Progenitor cell of endocrine pancreas (in vitro differentiated cells): ENCODE measurements at places on chromosomes 6 and 20. TPM values are rescaled to one million over a fixed set of nuclear protein-coding genes. Genes with fewer than 3 reads are reported as not detected.

GRCh38 chr6:32472781-32473375 is 33.2 kb downstream of the HLA-DRA start:
- H3K27me3 ChIP-seq = no peaks in the 10 kb centered on the region
- H3K4me1 ChIP-seq = no peaks in the 10 kb centered on the region
- no peak overlapping the region for H3K4me3 ChIP-seq
- DNase-seq = no peak
- H3K27ac ChIP-seq = no peak overlapping the region

GRCh38 chr6:22966691-22967422 is 397.5 kb downstream of the HDGFL1 start:
- H3K4me3 ChIP-seq = no peak overlapping the region
- no peak for DNase-seq
- H3K36me3 ChIP-seq = no peaks in the 10 kb centered on the region
- peaks cover 11% of the 10 kb centered on the region for H3K4me1 ChIP-seq

GRCh38 chr6:56480246-56480645 is 162.4 kb downstream of the DST start:
- DNase-seq = no peak
- no peak overlapping the region for H3K4me3 ChIP-seq
- H3K27ac ChIP-seq = no peak overlapping the region
- H3K36me3 ChIP-seq = peaks cover 47% of the 10 kb centered on the region
- peaks cover 11% of the 10 kb centered on the region for H3K4me1 ChIP-seq

GRCh38 chr20:44901974-44902373 is 7.9 kb upstream of the PABPC1L start:
- H3K27me3 ChIP-seq = no peaks in the 10 kb centered on the region
- no peaks in the 10 kb centered on the region for H3K4me1 ChIP-seq
- no peak for DNase-seq
- no peak overlapping the region for H3K27ac ChIP-seq
- no peak overlapping the region for H3K4me3 ChIP-seq

DNA sequence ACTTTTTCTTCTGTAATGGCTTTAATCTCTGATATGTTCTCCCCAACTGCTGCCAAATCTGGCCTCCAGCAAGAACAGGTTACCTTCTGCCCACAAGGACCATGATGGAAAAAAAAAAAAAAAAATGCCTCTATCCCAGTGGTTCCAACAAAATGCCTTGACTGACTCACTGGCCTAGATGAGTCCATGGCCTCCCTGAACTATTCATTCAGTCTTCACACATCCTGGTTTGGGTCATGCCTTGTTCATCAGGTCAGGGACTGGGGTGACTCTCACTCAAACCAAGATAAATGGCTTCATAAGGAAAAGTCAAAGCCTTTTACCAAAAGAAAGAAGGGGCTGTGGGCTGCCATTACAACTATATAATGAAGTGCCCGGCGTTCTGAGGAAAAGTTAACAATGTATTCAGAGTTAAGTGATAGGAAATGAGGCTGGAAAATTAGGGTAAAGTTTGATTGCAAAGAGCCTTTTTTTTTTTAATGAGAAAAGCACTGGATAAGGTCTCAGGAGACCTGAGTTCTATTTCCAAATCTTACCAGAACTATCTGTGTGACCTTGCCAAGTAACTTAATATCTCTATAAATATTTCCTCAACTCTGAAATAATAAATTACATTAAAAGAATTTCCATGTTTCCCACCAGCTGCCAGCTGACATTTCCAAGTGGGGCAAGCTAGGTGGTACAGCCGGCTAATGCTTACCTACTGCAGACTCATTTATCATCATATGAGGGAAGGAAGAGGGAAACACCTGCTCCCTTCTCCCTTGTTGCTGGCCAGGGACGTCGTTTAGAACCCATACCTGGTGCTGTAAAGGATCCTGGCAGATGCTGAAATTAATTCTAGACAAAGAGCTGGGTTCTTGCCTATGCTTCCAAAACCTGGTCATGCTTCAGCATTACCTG is 380.0 kb upstream of the MARCKS start:
- no peaks in the 10 kb centered on the region for H3K36me3 ChIP-seq
- H3K4me3 ChIP-seq = no peak overlapping the region
- no peaks in the 10 kb centered on the region for H3K27me3 ChIP-seq
- no peak overlapping the region for H3K27ac ChIP-seq
- no peaks in the 10 kb centered on the region for H3K4me1 ChIP-seq

- H3K4me3 ChIP-seq = no peak overlapping the region
- no peak for DNase-seq
- no peak overlapping the region for H3K27ac ChIP-seq
- peaks cover 8% of the 10 kb centered on the region for H3K27me3 ChIP-seq
- H3K36me3 ChIP-seq = no peaks in the 10 kb centered on the region
These were observed 49.0 kb upstream of the STX16 start for GRCh38 chr20:58602124-58602523.

GRCh38 chr20:19330731-19331130 is 118.3 kb downstream of the SLC24A3 start:
- H3K36me3 ChIP-seq = no peaks in the 10 kb centered on the region
- no peak for DNase-seq
- no peak overlapping the region for H3K4me3 ChIP-seq
- H3K27me3 ChIP-seq = peaks cover 21% of the 10 kb centered on the region

GRCh38 chr6:119527231-119527578 is 177.6 kb upstream of the MAN1A1 start:
- DNase-seq = no peak
- H3K36me3 ChIP-seq = peaks cover 1% of the 10 kb centered on the region
- no peak overlapping the region for H3K27ac ChIP-seq
- H3K4me1 ChIP-seq = peaks cover 15% of the 10 kb centered on the region
- H3K4me3 ChIP-seq = no peak overlapping the region

DNA sequence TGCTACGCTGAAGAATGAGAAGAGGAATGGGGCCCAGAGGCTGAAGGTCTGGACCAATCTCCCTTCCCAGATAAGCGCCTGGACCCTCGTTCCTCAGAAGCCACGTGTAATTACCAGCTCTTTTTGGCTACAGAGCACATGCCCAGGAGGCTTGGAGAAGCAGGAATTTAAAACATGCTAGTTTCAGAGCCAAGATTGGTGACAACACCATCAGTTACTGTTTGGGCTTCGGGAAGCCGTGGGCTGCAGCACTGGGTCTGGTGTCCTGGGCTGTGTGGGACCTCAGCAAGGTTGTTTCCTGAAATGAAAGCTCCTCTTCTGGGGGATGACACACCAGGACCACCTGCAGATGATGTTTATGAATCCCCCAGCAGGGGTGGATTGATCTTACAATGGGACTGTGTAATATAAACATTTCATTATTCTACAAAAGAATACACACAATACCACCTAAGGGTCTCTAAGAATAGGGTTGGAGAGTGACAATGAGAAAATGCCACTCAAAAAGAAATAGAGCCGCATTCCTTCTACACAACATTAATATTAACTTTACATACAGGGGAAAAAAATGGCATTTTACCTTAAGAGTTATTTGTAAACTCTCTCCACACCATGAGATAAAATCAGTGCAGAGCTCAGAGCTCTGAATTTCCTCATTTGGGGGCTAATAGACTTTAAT is 207.8 kb upstream of the FOXQ1 start:
- H3K27ac ChIP-seq = no peak overlapping the region
- no peak for DNase-seq
- no peaks in the 10 kb centered on the region for H3K36me3 ChIP-seq
- peaks cover 24% of the 10 kb centered on the region for H3K27me3 ChIP-seq

- H3K4me1 ChIP-seq = no peaks in the 10 kb centered on the region
- H3K27me3 ChIP-seq = no peaks in the 10 kb centered on the region
- H3K36me3 ChIP-seq = no peaks in the 10 kb centered on the region
- no peak overlapping the region for H3K4me3 ChIP-seq
- no peak overlapping the region for H3K27ac ChIP-seq
These were observed 7.2 kb upstream of the CHMP4B start for GRCh38 chr20:33803921-33804337.

Gene ANKEF1
- total RNA-seq = 10.9 and 12.5 TPM in 2 replicates

DNA sequence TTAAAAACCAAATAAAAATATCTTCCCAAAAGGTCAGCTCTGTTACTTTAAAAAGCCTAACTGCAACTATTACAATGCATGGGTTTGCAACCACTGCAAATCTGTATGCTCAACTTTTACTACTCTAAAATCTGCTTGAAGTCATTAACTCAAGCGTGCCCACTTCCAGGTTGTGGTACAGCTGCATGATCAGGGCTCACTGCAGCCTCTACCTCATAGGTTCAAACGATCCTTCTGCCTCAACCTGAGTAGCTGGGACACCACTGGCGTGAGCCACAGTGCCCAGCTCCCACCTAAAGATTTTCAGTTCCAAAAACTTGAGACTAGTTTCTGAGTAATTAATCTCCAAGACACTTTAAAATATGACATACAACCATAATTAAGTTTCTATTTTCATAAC is 8.2 kb downstream of the DIDO1 start:
- no peaks in the 10 kb centered on the region for H3K27me3 ChIP-seq
- no peak overlapping the region for H3K27ac ChIP-seq
- H3K4me1 ChIP-seq = peaks cover 51% of the 10 kb centered on the region
- DNase-seq = no peak
- H3K36me3 ChIP-seq = no peaks in the 10 kb centered on the region

DNA sequence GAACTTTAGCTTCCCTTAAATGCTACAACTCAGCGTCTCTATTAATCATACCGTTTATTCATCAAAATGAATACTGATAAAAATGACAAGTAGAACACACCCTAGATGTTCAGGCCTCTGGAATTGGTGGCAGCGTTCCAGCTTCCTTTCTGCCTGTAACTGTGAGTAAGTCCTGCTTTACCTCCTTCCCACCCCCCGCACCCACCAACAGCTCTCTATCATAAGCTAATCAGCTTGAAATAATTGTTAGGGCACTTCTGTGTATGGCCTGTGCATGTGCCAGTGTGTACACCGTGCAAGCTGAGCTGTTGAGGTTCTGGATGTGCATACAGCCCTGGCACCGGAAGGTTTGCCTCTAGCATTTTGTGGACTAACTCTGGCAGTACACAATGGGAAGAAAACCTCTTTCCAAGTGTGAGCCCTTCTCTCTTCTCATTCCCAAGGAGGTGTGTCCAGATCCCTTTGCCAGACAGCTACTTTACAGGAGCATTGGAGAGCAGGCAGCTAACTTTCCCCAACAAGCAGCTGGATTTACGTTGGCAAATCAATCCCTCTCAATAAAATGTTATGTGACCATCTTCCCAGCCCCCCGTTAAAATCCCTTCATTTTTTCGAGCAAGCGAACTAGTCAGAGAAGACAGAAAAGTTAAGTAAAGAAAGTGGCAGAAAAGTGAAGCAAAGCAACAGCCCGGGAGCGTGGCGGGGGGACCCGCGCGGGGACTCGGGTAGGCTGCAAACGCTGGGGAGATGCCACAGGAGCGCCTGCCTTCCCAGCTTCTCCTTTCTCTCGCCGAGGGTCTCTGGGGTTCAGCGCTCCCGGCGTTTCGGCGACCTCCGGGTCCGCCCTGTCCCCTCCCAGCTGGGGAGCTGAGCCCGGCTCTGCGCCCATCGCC is 803 bp upstream of the ADGRG6 start:
- H3K27me3 ChIP-seq = no peaks in the 10 kb centered on the region
- H3K36me3 ChIP-seq = peaks cover 1% of the 10 kb centered on the region
- H3K4me1 ChIP-seq = peaks cover 49% of the 10 kb centered on the region
- H3K27ac ChIP-seq = peak overlapping the region; percentile 94
- H3K4me3 ChIP-seq = peak overlapping the region; percentile 91
- no peak for DNase-seq

- H3K27ac ChIP-seq = no peak overlapping the region
- H3K4me1 ChIP-seq = peaks cover 4% of the 10 kb centered on the region
- DNase-seq = no peak
- H3K4me3 ChIP-seq = no peak overlapping the region
These were observed 53.6 kb downstream of the SCML4 start for GRCh38 chr6:107770541-107770940.

Gene WFDC13
- not detected in 2 replicates for total RNA-seq

DNA sequence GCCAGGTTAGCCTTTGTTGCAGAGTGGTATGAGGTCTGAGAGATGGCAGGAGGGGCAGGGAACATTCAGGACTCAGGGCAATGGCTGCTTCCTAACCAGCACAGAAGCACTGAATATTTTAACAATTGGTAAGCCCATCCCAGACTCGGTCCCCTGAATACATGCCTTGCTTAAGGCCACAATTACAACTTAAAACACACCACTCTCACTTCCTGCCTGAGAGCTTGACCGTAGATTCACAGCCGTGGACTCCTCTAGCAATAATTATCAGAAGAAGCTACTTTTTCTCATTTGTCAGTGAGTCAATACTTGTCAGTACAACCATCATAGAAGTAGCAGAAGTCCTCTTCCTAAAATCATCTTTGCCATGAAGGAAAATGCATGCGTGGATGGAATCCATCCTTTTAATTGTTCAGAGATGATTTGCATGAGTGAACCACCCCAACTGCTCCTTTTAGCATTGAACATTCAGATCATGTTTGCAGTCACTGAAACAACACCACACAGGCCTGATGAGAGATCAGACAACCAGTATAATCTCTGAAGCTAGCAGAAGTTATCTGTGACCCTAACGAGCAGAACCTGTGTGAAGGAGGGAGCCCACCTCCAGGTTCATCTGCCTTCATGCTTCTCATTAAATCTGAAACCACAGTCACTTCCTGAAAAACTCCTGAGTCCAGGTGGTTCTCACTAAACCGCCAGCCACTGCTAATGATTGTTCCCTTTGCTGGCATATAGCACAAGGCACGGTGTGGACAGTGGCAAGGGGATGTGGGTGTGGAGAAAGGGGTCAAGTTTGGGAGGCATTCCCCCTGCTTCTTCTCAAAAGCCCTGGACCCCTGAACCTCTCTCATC is 333.9 kb upstream of the CNR1 start:
- no peaks in the 10 kb centered on the region for H3K36me3 ChIP-seq
- H3K4me1 ChIP-seq = peaks cover 2% of the 10 kb centered on the region
- no peaks in the 10 kb centered on the region for H3K27me3 ChIP-seq
- no peak for DNase-seq
- no peak overlapping the region for H3K4me3 ChIP-seq

Gene PACRG
- 2.4 TPM in 2 replicates for total RNA-seq

DNA sequence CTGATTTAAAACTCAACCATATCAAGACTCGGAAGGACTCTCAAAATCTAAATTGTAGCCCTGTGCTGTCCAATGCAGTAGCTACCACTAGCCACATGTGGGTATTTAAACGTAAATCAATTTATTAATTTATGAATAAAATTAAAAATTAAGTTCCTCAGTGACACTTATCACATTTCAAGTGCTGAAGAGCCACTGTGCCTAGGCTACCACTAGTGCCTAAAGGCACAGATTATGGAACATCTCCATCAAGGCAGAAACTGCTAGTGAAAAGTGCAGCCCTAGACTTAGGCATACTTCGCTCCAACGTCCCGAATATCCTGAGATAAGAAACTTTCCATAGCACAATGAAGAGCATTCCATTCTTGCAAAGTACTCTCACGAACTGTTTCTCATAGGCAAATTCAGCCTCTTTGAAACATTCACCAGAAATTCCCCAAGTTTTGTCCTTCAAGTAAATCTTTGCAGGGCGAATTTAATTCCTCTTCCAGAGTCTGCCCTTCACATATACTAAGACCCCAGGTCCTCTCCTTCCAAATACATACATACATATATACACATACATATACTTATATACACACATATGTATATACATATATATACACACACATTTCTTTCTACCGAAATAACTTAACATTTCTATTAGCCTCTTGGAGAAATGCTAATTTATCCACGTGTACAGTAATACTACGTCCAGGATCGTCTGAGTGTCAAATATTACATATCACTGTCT is 1.3 kb downstream of the SUPT3H start:
- H3K4me1 ChIP-seq = peaks cover 14% of the 10 kb centered on the region
- DNase-seq = no peak
- H3K27ac ChIP-seq = peak overlapping the region; percentile 100
- peak overlapping the region; percentile 97 for H3K4me3 ChIP-seq
- no peaks in the 10 kb centered on the region for H3K27me3 ChIP-seq
- H3K36me3 ChIP-seq = no peaks in the 10 kb centered on the region

Gene TEAD3
- total RNA-seq = 42.5 and 43.4 TPM in 2 replicates

GRCh38 chr6:143695130-143695968 is 17.6 kb downstream of the PHACTR2 start:
- no peaks in the 10 kb centered on the region for H3K27me3 ChIP-seq
- H3K4me1 ChIP-seq = peaks cover 69% of the 10 kb centered on the region
- H3K4me3 ChIP-seq = no peak overlapping the region
- H3K36me3 ChIP-seq = peaks cover 6% of the 10 kb centered on the region
- H3K27ac ChIP-seq = peak overlapping the region; percentile 26
